ENCODE measurements at places on chromosomes 11 and 22.

- no peak for DNase-seq
These were observed 102.2 kb downstream of the MICAL3 start for GRCh38 chr22:17921871-17922821.

GRCh38 chr11:60609632-60610031 lies 89.8 kb upstream of the MS4A8 start:
- DNase-seq = no peak

GRCh38 chr11:1402355-1403077 lies 12.8 kb downstream of the BRSK2 start:
- no peak for DNase-seq

GRCh38 chr11:73236854-73237253 lies 18.8 kb downstream of the P2RY2 start:
- DNase-seq = no peak

- DNase-seq = no peak
These were observed 403 bp upstream of the SBF2 start for GRCh38 chr11:10294290-10294953.

- DNase-seq = no peak
These were observed 3.3 kb downstream of the PLEKHA7 start for GRCh38 chr11:17010851-17011420.

DNA sequence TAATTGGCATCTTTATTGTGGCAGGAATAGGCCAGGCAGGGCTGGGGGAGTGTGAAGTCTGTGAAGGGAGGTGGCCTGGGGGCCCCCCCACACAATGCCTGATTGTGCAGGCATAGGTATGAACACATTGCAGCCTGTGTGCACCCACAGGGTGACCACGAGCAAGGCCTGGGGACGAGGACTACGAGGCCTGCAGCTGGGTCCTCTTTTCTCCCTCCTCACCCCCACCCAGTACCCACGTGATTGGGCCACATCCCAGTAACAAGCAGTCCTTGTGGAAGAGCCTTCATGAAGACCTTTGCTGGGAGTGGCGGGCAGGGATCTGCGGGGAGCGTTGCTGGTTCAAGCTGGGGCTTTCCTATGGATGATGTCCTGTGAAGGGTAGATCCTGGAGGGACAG lies 29.3 kb downstream of the ZBTB16 start:
- DNase-seq = no peak

DNA sequence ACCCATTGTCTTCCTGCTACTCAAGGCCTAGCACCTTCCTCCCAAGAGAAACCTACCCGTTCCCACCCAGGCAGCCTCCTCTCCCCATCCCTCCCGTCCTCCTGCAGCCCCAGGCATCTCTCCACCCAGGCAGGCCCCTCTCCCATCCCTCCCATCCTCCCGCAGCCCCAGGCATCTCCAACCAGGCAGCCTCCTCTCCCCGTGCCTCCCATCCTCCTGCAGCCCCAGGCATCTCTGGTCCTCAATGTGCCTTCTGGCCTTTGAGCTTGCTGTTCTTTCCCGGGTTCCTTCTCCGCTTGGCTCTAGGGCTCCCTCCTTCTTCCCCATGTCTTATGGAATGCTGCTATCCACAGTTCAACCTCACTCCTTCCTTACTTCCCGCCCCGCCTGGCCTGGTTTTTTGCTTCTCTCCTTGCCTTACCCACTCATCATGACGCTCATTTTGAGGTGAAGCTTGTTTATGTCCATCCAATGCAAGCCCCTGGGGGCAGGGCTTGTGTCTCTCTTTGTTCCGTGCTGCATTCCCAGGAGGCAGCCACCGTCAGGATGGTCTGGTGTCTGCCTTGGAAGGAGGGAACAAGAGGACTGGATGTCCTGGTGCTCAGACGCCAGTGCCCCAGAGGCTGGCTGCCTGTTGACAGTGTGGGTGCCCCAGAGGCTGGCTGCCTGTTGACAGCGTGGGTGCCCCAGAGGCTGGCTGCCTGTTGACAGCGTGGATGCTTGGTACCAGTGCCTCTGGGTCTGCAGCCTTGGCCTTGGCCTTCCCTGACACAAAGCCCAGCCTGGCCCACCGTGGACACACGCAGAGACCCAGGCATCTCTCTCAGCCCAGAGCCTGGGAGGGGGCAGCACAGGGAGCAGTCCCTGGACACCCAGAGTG lies 815.7 kb downstream of the BRD1 start:
- no peak for DNase-seq

DNA sequence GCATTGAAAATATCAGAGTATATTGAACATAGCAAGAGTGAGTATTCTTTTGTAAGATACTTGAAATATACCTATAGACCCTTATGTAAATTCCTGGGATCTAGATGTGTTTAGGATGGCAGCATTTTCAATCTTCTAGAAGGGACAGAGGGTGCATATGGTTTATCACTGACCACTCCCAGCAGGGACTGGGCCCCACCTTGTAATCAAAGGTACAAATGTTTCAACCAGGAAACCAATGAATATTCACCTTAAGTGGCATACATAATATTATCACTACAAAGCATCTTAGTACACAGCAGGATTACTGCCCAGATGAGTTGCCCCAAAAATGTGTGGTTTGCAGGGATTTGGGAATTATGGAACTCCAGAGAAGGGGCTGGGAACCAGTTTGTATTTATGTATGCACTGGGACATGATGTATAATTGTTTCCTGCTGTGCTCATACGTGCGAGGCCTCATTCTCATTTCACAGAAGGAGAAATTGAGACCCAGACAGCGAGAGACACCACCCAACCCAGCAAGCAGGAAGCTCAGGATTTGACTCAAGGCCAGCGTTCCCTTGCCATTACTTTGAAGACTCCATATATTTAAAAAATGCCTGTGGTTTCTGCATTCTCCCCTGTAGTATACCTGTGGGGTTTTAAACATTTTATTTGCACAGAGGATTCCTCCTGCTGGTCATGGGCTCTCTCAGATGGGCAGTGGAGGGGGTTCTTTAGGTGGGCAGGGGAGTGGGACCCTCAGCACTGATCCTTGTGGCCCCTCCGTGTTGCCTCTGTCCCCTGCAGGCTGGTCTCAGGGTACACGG lies 5.2 kb downstream of the APOL4 start:
- no peak for DNase-seq

DNA sequence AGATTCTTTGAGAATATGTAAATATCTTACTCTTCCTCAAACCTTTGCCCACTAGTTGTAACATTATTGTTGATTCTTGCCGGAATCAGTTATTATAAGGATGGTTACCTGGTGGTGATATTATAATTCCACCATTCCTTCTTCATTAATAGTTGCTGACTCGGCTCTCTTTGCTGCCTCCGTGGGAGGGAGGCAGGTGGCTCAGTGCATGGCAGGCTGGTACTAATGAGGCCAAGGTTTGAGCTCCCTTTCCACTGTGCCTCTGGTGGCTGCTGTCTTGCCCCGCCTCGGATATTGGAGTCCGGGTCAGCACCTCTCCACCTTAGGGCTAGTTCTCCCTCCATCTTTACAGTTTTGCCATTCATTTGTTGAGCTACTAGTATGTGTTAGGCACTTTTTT lies 12.7 kb downstream of the CD6 start:
- DNase-seq = no peak

DNA sequence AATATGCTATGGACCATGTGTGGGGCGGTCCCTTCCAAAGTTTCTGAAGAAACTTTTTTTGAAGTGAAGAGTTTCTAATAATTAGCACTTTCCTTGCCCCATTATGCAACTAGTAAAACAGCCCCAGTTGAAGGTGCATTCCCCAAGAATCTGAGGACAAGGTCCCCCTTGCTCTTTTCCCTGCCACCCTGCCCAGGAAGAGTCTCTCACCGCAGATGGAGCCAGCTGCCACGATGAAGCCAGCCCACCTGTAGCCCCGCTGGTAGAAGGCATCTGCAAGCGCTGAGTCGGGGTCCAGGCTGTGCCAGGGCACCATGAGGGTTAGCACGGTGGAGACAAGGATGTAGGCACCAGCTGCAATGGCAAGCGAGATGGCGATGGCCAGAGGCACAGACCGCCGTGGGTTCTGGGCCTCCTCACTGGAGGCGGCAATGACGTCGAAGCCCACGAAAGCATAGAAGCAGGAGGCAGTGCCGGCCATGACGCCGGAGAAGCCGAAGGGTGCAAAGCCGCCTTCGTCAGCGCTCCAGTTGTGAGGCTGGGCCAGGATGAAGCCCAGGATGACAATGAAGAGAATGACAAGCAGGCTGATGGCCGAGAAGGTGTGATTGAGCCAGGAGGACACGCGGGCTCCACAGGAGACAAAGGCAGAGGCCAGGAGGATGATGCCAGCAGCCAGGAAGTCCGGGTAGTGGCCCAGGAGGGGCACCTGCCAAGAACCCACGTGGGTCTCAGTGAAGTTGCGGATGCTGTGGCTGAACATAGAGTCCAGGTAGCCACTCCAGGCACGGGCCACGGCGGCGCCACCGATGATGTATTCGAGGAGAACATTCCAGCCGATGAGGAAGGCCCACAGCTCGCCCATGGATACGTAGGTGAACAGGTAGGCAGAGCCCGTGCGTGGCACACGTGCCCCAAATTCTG lies 1.5 kb downstream of the SLC7A4 start:
- no peak for DNase-seq

GRCh38 chr22:37491106-37491505 lies 4.9 kb upstream of the MFNG start:
- DNase-seq = no peak

DNA sequence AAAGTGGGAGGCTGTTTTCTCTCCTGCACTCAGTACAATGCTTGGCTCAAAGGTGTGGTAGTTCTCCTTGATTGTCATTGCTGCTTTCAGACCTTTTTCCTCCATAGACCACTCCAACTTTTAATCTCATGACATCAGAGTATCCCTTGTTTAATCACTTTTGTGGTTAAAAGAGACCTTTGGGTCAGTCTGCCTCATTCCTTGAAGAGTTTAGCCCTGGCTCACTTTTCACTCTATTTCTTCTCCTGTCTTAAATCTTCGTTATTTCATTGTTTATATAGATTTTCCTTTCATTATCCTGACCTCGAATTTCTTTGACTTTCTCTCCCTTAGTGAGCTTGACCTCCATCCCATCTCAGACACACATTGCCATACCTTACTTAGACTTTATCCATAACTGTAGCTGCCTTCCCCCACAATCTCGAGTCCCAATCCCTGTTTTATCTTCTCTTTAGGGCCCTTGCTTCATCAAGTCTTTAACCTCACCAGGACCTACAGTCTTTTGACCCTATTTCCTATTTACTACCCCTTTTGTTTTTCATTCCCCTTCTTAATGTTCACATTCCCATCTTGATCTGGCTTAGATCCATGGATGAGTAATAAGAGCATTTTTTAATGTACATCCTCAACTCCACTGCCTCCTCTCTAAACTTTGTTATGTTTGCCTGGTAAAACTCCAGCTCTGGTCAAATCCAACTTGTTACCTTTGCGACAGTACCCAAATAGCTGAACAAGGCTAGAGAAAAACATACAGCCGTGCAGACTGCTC lies 9.5 kb downstream of the ATXN10 start:
- DNase-seq = no peak

GRCh38 chr11:131756479-131757110 lies 386.2 kb downstream of the NTM start:
- DNase-seq = no peak

- DNase-seq = no peak
These were observed 6.8 kb upstream of the SLC22A8 start for GRCh38 chr11:63022441-63022840.

GRCh38 chr11:9462172-9462799 lies 1.5 kb downstream of the ZNF143 start:
- no peak for DNase-seq

- no peak for DNase-seq
These were observed 27.8 kb downstream of the TEAD1 start for GRCh38 chr11:12701811-12702592.

- no peak for DNase-seq
These were observed 3.4 kb downstream of the ZNF195 start for GRCh38 chr11:3375552-3375951.

GRCh38 chr22:43731988-43732387 lies 80.1 kb downstream of the EFCAB6 start:
- DNase-seq = no peak

GRCh38 chr11:12177739-12178338 lies 67.4 kb downstream of the MICAL2 start:
- no peak for DNase-seq

GRCh38 chr22:18154821-18155390 lies 4.9 kb downstream of the USP18 start:
- no peak for DNase-seq

DNA sequence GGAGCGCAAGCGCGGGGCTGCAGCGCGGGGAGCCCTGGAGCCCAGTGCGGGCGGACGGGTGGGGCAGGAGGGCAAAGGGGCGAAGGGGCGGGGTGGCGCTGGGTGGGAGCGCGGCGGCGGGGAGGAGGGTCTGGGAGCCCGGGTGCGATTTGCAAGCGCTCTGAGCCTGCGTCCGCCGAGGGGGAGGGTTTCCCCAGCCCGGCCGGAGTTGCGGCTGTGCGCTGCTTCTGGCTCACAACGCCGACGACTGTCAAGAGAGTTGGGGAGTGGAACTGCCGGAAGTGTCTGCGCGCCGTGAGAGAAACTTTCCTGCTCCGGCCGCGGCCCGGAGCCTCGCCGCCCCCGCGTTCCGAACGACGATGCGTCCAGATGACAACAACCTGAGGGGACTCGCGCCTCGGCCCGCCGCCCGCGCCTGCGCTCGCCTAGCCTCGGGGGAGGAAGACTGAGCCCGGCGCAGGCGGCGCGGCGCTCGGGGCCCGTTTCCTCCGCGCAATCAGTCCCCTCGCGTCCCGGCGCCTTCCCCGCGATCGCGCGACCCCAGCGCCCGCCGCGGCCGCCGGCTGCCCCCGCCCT lies at the start of gene ARHGAP42:
Gene ARHGAP42, plus strand, starts transcription at position 235 of the 576 bp plus-strand sequence. CDS start 391 bp downstream, outside the sequence.
- no peak for DNase-seq

DNA sequence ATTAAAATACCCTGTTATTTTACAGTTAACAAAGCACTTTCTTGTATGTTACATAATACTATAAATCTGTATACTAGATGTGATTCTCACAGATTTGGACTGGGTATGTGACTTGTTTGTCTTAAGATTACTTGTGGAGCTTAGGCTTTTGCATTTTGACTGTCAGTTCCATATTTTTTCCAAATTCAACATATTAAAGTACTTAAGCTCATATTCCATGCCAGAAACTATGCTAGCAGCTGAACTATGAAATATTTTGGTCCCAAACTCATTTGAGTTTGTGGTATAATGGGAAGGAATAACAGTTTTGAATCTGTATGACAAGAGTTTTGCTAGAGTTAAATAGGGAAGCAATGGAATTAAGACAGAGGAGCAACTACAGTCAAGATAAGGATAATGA lies 841.4 kb downstream of the JRKL start:
- DNase-seq = no peak

DNA sequence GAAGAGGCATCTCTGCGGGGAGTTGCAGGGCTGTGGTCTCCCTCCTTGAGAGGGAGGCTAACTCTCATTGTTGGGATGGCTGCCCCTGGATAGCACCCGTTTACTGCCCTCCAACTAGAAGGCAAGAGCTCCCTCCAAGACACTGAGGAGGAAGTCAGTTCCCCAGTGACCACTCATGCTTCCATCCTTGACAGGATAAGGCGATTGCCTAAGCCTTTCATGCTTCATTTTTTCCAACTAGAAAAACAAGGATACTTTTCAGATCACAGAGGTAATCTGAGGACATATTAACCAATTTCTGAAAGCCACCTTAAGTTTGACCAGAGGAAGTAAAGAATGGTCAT lies 186.6 kb downstream of the MAML2 start:
- no peak for DNase-seq
